ENCODE measurements at places on chromosomes 16 and 17.

- DNase-seq: no peak
- no peak overlapping the region for H3K4me3 ChIP-seq
- H3K36me3 ChIP-seq: no peaks in the 10 kb centered on the region
- no peaks in the 10 kb centered on the region for H3K27me3 ChIP-seq
- H3K4me1 ChIP-seq: peaks cover 11% of the 10 kb centered on the region
Measured at GRCh38 chr17:69450918-69451317, 36.4 kb downstream of the MAP2K6 start.

DNA sequence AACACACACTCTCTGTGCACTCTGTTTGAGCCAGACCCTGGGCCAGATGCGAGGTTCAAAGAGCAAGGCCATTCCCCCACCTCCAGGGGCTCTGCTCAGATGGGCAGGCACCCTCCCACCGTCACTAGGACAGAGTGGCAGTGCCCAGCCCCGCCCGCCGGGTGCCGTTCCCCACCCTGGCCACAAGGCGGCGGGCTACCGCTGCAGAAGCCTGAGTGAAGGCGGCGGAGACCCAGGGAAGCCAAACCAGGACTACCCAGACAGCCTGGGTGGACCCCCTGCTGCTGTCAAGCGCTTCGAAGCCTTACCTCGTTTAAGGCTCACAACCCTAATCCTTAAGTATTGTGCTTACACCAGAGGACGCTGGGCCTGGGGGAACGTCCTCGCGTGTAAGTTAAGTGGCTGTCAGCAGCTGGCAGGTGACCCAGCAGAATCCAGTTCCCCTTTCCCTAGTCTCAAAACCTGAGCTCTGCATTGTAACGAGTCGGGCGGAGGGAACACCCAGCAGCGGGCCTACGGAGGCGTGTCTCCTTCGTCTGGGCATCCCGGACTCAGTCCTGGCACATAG is 4.5 kb downstream of the ARHGAP27 start:
- H3K4me1 ChIP-seq: peaks cover 6% of the 10 kb centered on the region
- H3K4me3 ChIP-seq: no peak overlapping the region
- no peak overlapping the region for H3K27ac ChIP-seq
- peak; percentile 90 for DNase-seq

GRCh38 chr17:64110379-64111152 is 19.4 kb downstream of the ERN1 start:
- no peak overlapping the region for H3K4me3 ChIP-seq
- no peak overlapping the region for H3K27ac ChIP-seq
- no peaks in the 10 kb centered on the region for H3K27me3 ChIP-seq
- no peak for DNase-seq

GRCh38 chr17:78883089-78883532 is 19.9 kb downstream of the CEP295NL start:
- no peaks in the 10 kb centered on the region for H3K27me3 ChIP-seq
- peaks cover 4% of the 10 kb centered on the region for H3K4me1 ChIP-seq
- H3K36me3 ChIP-seq: no peaks in the 10 kb centered on the region
- peak overlapping the region; percentile 91 for H3K27ac ChIP-seq
- no peak overlapping the region for H3K4me3 ChIP-seq

GRCh38 chr16:56789360-56789759 is 59.4 kb downstream of the NUP93 start:
- H3K36me3 ChIP-seq: no peaks in the 10 kb centered on the region
- DNase-seq: peak; percentile 51
- no peak overlapping the region for H3K27ac ChIP-seq
- no peaks in the 10 kb centered on the region for H3K27me3 ChIP-seq

- H3K4me1 ChIP-seq: no peaks in the 10 kb centered on the region
- no peak overlapping the region for H3K27ac ChIP-seq
- DNase-seq: no peak
Measured at GRCh38 chr16:28145796-28146195, 66.0 kb downstream of the XPO6 start.

GRCh38 chr17:49969134-49969759 is at the start of gene DLX4:
Gene DLX4 (plus strand): TSS chr17:49969190. CDS start chr17:49969469, 279 bp downstream.
- H3K36me3 ChIP-seq: no peaks in the 10 kb centered on the region
- peak within 1 kb of the TSS; percentile 36 for H3K4me3 ChIP-seq
- H3K27ac ChIP-seq: no peak within 1 kb of the TSS

Data from kidney (tissue), 22 donors.